Testis (tissue), 5 donors: ENCODE measurements at places on chromosomes 1 and 21. TPM values are rescaled to one million over a fixed set of nuclear protein-coding genes. Genes with fewer than 3 reads are reported as not detected.

DNA sequence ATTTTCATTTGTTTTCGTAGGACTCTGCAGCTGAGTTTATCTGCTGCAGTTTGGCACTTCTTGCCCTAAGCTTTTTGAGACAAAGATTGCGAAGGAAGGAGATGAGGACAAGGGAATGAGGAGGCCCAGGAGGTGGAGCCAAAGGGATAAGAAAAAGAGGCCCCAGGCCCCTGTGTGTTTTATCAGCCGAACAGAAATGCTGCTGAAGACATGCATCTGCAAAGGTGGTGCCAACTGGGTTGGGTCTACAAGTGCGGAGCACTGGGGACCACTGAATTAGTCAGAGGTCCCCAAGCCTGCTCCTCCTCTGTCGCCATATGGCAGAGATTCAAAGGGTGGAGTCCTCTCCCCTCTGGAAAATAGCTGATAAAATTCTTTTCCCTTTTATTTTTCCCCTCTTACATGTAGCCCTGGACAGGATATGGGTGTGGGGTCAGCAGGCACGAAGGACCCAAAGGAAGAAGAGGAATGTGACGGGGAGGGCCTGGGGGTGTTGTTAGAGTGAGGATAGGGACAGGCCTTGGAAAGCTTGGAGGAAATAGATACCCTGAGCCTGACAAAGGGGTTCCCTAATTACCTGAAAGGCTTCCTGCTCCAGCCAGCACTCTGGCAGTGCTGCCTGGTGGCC is 2.7 kb downstream of the CD34 start:
- DNase-seq: peak; percentile 56

DNA sequence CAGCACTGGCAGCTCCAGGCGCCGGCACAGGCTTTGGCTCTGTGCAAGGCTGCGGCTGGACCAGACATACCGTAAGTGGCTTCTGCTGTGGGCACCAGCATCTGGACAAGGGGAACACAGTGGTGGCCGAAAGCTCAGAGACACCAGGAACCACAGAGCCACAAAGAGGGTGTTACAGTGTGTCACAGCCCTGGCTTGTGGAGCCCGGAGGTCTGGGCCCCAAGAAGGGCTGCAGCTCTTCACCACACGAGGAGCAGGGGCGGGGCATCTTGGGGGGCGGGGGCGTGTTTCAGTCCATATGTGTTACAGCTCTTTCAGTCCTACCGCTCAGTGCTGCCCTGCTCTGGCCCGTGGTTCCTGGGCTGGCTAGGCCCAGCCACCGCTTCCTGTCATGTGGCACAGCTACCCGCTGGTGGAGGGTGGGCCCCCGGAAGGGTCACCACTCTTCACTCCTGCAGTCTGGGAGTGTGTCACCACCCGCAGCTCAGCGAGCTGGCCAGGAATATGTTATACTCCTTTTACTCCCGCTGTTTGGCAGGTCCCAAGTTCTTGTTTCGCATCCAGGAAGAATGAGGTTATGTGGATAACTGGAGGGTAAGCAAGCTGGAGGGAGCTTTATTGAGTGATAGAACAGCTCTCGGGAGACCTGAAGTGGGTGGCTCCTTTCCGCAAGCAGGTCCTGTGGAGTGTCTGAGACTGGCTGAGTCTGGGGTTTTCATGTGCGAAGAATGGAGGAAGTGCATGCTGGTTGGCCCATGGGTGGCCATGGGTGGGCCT is 3.3 kb upstream of the LSM10 start:
- DNase-seq: peak; percentile 60

DNA sequence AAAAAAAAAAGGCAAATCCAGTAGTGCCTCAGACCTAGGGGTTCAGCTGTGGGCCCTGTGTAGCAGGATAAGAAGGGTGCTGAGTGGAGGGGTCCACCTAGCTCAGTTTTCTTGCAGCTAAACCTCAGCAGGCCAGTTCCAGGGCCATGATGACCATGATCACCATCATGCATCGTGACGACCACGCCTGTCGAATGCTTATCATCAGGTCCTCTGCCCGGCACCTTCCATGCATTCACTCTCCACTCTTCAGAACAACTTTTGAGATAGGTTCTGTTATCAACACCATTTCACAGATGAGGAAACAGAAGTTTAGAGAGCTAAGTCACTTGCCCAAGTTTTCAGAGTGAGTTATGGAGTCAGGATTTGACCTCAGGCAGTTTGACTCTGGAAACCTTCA is 54.9 kb downstream of the ACBD3 start:
- DNase-seq: no peak

Gene LINGO4
- 1.4 TPM for polyA plus RNA-seq

DNA sequence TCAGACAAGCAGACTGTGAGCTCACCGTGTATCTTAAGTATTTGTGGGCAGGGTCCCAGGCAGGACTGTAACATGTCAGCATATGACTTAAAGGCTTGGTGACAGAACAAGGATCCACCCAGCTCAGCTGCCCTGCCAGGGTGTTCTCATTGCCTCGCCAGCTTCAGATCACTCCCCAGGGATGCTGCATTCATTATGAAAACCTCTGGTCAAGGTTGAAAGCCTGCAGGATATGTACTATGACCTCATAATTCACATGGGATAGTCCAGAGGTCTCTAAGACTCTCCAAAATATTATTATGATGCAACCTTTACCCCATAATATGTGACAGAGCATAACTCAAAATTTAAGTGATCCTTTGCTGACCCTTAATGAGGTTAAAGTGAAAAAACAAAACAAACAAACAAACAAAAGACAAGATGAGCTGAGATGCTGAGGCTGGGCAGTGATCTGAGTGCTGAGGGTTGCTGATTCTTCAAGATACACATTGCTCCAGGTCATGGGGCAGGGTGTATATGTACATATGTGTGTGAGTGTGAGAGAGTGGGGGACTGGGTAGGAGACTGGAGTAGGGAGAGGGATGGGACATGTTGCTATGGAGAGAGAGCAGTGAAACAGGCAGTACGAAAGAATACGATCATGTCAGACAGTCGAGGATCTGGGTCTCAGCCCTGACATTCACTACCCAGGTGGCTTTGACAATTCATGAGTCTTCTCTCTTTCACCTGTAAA is 98.8 kb upstream of the DUSP10 start:
- DNase-seq: peak; percentile 22

DNA sequence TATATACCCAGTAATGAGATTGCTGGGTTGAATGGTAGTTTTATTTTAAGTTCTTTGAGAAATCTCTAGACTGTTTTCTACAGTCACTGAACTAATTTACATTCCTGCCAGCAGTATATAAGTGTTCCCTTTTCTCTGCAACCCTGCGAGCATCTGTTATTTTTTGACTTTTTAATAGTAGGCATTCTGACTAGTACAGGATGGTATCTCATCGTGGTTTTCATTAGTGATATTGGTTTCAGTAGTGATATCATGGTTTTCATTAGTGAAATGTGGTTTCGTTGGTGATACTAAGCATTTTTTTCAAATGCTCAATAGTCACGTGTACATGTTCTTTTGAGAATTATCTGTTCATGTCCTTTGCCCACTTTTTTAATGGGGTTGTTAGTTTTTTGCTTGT is 316.8 kb downstream of the PTBP2 start:
- no peak for DNase-seq

GRCh38 chr21:46376856-46377453 is 53.0 kb downstream of the PCNT start:
- no peak for DNase-seq

DNA sequence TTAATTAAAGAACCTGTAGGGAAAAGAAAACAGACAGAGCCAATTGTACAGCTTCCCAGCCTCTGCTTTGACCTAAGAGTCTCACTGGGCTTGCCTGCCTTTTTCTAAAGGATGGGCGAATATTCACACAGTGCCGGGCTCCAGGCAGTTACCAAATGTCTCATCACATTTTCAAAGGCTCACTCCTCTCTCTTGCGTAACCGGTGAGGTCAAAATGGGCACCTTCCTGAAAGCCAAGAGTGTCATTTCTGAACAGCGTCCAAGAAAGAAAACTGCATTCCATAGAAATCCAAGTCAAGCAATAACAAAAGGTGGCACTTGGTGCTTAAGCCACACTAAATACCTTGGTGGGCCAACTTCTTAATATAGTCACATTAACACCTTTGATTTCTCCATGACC is 710 bp upstream of the PALMD start:
- no peak for DNase-seq

DNA sequence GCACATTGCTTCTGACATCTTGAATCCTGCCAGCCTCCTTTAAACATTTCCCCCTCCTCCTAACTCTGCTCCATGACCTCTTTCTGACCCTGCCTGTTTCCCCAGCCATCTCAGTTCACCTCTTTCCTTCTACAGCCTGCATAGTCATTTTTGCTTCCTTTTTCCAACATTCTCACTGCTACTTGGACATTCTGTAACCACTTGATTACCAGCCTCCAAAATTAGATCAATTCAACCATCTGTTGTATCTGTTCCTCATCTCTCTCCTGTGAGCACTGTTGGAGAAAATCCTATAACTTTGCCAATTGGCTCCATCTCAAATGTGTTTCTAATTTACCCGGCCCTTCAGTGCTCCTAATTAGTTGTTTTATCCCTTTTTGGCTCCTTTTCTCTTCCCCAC is 27.5 kb upstream of the GPR88 start:
- no peak for DNase-seq

- DNase-seq: no peak
Measured at GRCh38 chr1:110348771-110349170, 9.6 kb downstream of the RBM15 start.

Gene SYT14
- polyA plus RNA-seq: 3.4 TPM

DNA sequence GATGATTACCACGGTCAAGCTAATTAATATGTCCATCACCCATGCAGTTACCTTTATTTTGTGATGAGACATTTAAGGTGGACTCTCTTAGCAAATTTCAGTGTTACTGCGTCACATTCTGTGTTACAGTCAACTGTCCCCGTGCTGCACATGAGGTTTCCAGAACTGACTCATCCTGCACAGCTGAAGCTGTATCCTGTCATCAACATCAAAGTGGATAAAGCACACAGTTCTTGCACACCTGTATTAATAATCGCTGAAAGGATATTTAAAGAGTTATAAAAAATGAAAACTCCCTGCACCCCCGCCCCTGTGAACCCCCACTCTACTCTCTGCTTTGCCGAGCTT is 3.4 kb upstream of the KRTAP10-5 start:
- DNase-seq: no peak

- peak; percentile 77 for DNase-seq
Measured at GRCh38 chr1:234875953-234876855, 252.4 kb downstream of the TOMM20 start.

Gene PYHIN1
- polyA plus RNA-seq: 0.58 TPM

DNA sequence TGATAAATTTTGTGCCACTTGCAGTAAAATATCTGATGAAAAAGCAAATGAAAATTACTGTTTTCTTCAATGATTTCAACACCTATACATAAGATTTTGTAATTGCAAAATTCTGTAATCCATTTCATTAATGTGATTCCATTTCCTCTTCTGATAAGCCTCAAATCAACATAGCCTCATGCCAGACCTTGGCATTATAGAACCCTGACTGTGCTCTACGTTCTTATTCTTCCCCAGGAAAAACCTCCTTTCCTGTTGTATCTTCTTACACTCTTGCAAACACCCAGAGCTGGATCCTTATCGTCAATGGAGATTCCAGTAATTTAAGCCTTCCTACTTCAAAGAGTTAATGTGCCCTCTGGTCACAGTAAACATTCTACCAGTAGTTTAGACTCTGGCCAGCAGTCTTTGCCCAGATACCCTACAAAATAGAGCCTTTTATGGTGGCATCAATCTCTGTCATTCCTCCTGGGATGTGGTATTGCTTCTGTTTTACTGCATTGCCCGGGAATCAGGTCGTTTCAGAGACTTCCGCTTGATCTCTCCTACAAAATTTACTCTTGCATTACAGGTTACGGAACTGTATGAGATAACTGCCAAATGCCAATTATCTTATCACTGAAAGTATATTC is 48.5 kb upstream of the CHRM3 start:
- no peak for DNase-seq

GRCh38 chr1:239386453-239387303 is at the start of gene CHRM3:
TSS of gene CHRM3 (plus strand) at chr1:239386568. CDS start at chr1:239907452, 520,884 bp downstream.
- peak; percentile 86 for DNase-seq

Gene OR2L8
- polyA plus RNA-seq: not detected
